ENCODE measurements at places on chromosomes 3 and 15.
A peak's percentile ranks its signal among the peaks of the same experiment; 100 is the strongest.

DNA sequence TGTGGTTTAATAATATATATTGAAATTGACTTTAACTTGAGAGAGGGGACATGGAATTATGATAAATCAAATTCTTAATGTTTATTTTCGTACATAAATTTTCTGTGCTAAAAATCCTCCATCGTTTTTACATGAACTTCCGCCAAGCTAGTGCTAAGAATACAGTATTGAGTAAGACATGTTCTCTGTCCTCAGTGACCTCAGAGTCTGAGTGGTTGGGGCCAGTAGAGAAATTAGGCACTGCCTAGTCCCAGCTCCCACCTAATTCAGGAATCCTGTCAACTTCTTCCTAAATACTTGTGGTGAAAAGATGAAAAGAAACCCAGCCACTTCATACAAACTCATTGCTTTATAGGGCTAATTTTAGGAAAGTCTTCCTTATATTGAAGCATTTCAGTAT lies 110.3 kb downstream of the PPP2R3A start:
- DNase-seq = no peak

DNA sequence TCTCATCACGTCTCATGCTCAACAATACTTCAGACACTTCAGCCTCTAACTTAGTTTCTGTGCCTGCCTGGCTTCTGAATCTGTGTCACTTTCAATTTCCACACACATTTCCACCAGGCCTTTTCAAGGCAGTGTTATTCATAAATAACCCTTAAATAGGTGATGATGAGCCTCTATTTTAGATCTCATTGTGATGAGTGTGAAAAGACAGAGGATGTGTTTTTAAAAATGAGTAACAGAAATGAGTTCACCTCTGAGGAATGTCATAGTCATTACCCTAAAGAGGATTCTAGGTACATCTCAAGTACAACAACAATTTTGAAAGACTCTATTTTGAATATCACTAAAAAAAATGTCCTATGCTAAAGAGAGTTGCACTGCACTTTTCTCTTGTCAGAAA lies 64.6 kb downstream of the STAC start:
- DNase-seq = no peak

DNA sequence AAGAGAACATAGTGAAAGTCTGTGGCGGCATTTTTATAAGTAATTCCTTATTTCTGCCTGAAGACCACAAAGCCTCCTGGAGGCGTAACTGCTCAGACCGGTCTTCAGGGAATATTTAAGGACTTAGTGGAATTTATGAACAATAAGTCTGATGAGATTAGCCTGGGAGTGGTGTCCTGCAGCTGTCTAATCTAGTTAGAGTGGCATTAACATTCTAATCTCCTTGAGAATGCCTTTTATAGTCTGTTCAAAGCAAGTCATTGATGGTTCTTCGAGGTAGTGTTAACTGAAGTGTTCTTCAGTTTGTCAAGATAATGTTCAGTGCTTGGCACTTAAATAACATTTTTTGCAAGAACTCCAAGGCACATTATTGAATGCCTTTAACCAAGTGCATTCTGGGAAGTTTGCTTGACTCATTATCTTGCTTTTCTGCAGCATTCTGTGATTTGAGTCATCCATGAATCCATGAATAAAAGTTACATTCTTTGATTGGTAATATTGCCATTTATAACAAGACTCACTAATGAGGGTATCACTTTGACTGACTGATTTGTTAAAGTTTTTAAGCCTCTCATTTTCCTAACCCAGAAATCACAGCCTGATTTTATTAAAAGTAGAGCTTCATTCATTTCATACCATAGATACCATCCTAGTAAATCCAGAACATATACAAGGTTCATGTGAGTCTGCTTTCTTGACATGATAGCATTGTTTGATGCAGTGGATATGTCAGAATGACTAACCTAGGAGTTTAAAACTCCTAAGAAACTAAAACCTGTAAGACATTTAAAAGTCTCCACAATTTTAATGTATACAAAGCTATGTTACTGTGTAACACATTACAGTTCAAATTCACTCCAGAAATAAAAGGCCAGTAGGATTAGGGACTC lies 12.5 kb downstream of the RBM5 start:
- DNase-seq = no peak

DNA sequence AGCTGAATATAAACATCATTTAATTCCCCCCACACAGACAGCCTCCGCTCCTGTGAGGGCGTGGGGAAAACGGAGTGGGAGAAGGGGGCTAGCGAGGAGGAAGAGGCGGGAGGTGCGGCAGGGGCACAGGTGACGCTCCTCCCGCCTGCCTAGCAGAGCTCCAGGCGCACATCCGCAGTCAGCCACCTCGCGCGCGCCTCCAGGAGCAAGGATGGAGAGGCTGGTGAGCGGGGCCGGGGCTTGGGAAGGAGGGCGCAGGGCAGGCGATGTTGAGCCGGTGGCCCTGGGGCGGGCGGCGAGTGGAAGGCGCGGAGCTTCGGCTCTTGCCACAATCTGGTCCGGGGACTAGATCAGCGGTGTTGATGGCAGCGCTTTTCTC lies at the start of gene CD200:
TSS of gene CD200 (plus strand) at position 155 of the 379 bp plus-strand sequence. CDS start at position 212, 57 bp downstream.
- peak; percentile 14 for DNase-seq

DNA sequence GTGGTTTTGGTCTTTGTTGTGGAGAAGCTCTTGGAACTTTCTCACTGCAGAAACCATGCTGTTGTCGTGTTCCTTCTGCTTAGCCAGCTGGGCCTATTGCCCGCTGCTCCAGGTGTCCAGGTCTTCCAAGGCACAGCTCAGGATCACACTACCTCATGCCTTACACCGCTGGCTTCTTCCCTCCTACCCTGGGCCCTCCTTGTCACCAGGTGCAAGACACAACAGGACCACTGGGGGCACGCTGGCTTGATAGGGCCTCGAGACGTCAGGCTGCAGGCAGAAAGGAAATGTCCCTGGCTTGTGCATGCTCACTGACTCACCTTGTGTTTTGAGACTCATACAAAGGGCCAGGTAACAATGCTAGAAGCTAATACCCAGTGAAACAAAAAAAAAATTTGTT lies 32.3 kb downstream of the PAQR9 start:
- DNase-seq = no peak
